ENCODE measurements at places on chromosomes 4 and X.

- no peak for DNase-seq
Observed at GRCh38 chr4:8506373-8507195, 66.0 kb downstream of the TRMT44 start.

GRCh38 chr4:19945979-19946380 lies 305.7 kb upstream of the SLIT2 start:
- no peak for DNase-seq

- DNase-seq = no peak
Observed at GRCh38 chr4:150087006-150087405, 8.8 kb downstream of the DCLK2 start.

- DNase-seq = peak; percentile 89
Observed at GRCh38 chrX:19863212-19863856, 24.1 kb downstream of the SH3KBP1 start.

- no peak for DNase-seq
Observed at GRCh38 chrX:47587091-47587891, 5.1 kb downstream of the TIMP1 start.

- DNase-seq = peak; percentile 81
Observed at GRCh38 chrX:23784470-23785331, 1.7 kb downstream of the SAT1 start.

GRCh38 chr4:112735474-112735951 lies 98.6 kb downstream of the LARP7 start:
- DNase-seq = no peak

DNA sequence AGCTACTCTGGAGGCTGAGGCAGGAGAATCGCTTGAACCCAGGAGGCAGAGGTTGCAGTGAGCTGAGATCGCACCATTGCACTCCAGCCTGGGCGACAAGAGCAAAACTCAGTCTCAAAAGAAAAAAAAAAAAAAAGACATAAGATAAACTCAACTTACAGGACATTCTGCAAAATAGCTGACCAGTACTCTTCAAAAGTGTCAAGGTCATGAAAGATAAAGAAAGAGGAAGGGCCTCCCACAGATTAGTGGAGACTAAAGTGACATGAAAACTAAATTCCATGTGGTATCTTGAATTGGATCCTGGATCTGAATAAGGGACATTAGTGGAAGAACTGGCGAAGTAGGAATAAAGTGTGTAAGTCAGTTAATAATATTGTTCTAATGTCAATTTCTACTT lies 63.3 kb downstream of the ZNF182 start:
- DNase-seq = no peak

DNA sequence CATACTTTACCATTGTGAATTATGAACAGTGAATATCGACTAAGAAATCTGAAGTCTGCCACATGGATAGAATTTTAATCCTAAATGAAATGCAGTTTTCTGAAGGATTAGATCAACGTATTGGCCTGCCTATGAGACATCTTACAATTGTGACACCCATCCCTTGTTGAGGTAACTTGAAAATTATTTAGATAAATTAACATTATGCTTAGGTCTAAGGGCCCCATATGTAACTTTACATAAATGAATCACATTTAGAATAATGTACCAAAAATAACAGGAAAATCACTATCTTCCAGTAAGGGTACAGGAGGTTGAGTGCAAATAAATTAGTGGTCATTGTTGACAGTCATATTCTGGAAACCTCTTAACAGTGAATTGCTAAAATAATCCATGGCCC lies 13.5 kb downstream of the XAGE5 start:
- DNase-seq = no peak

GRCh38 chr4:22670956-22671355 lies 21.8 kb upstream of the GBA3 start:
- no peak for DNase-seq

DNA sequence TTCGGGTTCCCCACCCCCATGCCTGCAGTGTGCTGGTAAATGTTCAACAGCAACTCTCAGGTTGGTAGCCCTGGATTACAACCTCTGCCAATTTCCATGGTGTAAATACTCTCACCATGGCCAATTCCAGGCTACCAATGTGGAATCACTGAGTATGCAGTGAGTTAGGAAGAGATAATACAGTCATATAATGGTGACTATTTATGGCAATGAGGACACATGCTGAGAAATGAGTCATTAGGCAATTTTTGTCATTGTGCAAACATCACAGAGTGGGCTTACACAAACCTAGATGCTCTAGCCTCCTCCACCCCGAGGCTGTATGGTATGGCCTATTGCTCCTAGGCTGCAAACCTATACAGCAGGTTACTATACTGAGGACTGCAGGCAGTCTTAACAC lies 4.6 kb upstream of the CLDN24 start:
- no peak for DNase-seq

- DNase-seq = no peak
Observed at GRCh38 chr4:24471486-24472160, 112.7 kb downstream of the DHX15 start.

GRCh38 chrX:134628663-134629062 lies 29.6 kb downstream of the PLAC1 start:
- DNase-seq = no peak

GRCh38 chrX:119041175-119041574 lies 31.6 kb upstream of the CT47C1 start:
- DNase-seq = no peak

DNA sequence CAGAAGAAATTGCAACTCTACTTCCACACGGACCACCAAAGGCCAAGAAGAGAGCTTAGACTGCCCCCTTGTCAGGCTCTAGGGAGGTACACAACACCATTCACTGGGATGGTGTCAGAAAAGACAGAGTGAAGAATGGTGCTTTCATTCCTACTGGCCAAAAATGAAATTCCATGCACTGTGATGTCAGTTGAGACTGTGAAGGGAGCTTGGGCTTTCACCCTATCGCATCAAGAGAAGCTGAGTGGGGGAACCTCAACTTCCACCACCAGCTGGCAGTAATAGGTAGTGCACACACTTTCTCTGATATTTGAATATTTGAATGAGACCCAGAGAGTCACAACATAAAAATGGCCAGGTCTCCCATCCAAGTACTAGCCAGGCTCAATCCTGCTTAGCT lies 65.9 kb downstream of the ZNF711 start:
- DNase-seq = peak; percentile 53

GRCh38 chrX:30830326-30830943 lies 58.6 kb downstream of the TAB3 start:
- DNase-seq = no peak

- no peak for DNase-seq
Observed at GRCh38 chr4:181959121-181959520, 284.1 kb upstream of the TENM3 start.

DNA sequence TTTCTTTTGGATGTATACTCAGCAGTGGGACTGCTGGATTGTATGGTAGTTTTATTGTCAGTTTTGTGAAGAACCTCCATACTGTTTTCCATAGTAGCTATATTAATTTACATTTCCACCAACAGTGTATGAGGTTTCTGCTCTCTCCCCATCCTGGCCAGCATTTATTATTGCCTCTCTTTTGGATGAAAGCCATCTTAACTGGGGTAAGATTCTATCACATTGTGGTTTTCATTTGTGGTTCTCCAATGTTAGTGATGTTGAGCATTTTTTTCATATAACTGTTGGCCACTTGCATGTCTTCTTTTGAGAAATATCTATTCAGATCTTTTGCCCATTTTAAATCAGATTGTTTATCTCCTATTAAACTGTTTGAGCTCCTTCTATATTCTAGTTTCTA lies 27.6 kb downstream of the QRFPR start:
- no peak for DNase-seq

- DNase-seq = no peak
Observed at GRCh38 chr4:7146786-7147115, 45.6 kb upstream of the SORCS2 start.
